ENCODE measurements at places on chromosomes 7 and 10.

DNA sequence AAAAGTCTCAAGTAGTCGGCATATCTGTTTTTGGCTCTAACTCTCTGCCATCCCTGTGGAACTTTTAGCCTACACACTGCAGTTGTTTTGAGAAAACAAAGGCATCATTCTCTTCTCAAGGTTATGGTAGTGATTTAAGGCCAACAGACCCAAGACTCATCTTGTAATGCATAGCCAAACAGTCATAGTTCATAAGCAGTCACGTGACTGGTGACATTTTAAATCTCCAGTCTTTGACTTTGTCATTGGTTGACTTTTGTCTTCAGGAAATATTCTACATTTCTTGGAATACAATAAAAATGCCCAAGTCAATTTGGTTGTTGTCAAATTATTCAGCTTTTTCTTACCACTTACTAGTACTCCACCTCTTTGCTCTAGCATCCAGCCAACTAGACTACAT is 114.8 kb downstream of the ANKRD30A start:
- DNase-seq, result no peak

GRCh38 chr7:35714862-35715261 is 19.9 kb upstream of the HERPUD2 start:
- no peak for DNase-seq

DNA sequence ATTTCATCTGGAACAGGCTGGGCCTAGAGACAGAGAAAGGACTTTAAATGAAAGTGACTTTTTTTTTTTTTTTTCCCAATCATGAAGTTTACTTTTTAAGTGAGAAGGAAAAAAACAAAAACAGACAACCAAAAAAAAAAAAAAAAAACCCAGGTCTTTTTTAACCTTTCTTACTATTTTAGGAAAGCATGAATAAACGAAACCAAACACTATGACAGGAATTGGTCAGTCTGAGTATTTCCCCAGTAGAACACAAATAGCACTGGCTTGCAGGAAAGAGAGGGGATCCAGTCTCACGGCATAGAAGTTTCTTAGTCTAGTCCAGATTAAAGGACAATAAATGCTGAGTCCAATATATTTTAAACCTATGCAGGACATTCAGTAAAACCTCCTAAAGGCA is 180.5 kb upstream of the CCDC6 start:
- DNase-seq, result no peak

- no peak for DNase-seq
Measured at GRCh38 chr7:117217106-117218035, 105.5 kb downstream of the WNT2 start.

DNA sequence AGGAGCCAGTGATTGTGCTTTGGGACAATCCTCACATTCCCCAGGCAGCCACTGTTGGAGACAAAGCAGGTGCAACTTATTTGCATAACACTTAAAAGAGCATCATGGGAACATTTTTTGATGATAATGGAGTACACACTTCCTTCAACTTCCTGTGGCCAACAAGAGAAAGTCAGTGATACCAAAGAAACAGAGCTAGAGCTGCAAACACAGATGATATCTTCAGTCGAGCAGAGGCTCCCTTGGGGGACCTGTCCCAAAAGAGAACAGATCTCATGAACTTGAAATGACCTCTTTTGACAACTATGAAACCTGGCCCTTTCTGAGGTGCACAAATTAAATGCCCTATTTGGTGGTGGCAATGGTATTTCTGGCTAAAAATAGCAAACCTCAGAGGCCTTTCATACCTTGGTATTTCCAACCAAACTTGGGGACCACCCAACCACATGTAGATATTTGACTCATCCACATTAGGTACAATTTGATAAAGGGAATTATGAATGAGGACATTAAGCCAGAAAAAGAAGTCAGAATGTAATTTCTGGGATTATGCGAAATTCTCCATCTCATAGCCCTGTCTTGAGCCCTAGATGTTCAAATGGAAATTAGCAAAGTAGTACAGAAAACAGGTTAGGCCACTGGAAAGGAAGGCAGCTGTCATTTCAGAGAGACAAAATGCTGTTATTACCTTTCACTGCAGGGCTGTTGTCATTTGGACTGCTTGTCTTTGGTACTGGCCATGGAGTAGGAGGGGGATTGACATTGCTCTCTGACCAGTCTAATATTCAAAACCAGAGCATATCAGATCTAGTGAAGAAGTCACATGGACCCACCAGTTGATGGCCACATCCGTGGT is 146.2 kb downstream of the ICA1 start:
- no peak for DNase-seq

DNA sequence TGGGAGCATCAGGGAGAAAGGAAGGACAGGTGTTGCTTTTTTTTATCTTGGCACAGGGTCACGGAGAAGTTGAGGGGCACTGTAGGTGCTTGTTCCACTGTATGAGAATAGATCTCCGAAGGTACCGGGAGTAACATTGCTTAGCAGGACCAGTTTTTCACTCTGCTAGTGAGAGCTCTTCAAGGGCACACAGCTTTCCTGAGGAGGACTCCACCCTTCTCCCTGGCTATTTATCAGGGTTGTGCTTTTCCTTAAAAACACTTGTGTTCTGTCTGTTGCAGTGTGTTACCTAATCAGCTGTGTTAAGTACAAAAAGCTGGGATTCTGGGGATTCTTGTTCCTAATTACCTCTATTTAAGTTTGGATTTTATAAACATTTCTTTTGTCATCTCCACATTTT is 160.5 kb downstream of the SND1 start:
- no peak for DNase-seq

- no peak for DNase-seq
Measured at GRCh38 chr10:108836362-108836761, 1086.9 kb downstream of the XPNPEP1 start.

DNA sequence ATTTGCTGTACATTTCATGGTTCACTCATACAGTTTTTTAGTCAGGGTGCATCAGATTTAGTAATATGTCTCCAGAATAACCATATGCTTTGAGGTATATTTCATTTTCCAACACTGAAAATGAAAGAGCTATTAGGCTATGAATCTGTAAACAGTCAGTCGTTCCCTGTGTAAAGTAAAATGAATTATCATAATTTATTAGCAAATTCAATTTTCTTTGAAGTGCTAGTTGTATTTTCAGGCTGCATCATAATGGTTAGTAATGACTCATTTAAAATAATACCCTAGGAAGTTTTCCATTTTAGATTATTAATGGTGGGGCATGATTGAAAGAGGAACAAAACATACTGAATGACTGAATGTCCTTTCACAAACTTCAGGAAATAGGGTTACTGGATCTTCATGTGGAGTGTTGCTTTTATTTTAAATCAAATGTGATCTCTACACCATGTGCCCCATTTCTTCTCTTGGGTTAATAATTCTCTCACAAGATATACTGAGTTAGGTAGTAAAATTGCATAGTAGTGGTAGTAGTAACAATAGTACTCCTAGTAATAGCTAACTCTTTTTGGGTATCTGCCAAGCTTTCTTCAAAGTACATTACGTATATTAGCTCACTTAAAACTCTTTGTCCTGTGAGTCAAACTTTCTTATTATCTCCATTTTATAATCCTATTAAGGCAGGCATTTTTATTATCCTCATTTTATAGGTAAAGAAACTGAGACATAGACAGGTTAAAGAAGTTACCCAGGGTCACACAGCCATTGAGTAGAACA is 476.5 kb downstream of the SUGCT start:
- DNase-seq, result no peak

DNA sequence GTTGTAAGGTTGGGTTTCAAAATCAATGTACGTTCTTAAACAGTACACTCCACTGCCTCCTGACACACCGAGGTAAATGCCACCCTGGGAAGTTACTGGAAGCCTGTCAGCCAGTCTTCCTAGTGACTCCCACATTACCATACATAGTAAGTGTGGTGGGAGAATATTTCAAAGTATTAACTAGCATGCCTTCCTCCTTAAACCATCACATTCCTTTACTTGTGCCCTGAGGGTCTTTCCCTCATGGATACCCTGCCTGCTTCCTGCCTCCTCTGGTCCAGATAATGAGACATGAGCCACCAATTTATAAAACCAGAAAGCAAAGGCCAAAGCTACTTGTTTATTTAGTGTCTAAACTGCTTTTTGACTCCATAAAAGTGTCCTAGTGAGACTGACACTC is 23.3 kb upstream of the SORCS3 start:
- no peak for DNase-seq

DNA sequence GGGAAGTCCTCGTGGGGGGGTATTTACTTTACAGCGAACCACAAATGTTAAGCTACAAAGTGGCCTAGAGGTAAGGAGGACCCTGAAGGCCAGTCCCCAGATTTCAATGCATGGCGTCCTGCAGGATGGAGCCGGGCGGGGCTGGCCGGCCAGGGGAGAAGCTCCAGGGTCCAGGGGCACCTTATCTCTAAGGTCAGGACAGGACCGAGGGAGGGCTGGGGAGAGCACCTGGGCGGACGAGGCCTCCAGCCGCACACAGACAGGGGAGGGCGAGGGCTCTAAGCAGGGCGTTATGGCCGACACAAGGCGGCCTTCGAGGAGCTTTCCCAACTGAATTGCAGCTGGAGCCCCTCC is 96.4 kb upstream of the DIP2C start:
- DNase-seq, result no peak

GRCh38 chr7:155998328-155998691 is 186.0 kb upstream of the SHH start:
- DNase-seq, result peak; percentile 17

GRCh38 chr10:62053860-62054259 is 152.4 kb downstream of the ARID5B start:
- DNase-seq, result no peak

DNA sequence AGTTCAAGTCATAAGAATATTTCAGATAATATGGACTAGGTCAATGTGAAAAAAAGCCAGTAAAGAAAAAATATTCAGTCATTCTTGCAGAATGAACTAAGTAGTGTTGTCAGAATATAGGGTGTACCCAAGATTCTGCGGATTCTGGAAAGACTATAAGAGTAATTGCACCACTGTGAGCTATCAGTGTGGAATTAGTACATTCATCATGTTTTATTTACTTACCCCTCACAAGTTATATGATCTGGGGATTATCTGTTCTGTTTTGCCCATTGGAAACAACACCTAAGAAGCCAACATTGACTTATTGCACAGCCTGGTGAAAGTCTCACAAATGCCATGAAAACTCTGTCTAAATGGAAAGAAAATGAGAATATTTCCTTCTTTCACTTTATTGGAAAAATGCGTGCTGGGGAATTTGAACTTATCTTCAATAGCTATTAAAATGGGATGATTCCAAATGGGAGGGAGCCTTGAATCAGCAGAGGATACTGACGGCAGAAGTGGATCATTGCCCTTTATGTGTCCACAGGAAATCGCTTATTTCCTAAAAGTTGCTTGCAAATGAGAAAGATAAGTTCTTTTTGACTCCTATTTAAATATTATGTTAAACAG is 563.3 kb upstream of the POM121L12 start:
- DNase-seq, result no peak

- DNase-seq, result no peak
Measured at GRCh38 chr10:92747600-92747999, 57.8 kb downstream of the HHEX start.

- DNase-seq, result no peak
Measured at GRCh38 chr7:90613088-90613498, 17.0 kb downstream of the CDK14 start.

DNA sequence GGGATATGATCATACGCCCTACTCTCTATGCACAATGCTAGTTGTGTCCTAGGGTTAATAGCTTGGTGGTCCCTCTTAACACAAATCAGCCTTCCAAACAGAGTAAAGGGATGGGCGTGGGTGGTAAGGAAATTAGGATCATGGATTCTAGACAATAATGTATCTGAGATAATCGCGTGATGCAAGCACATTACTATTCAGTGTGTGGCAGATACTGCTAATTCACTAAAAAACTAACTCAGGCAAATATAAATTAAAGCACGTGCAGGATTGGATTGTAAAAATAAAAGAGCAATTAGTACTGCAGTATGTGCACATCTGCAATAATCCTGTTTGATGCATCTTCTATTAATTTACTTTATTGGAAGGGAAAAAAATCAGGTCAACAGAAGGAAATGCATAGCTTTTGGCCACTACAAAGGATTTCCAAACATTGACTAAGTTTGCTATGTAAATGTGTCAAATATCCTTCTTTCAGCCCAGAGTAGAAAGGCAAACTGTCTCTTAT is 22.0 kb downstream of the TWIST1 start:
- no peak for DNase-seq

DNA sequence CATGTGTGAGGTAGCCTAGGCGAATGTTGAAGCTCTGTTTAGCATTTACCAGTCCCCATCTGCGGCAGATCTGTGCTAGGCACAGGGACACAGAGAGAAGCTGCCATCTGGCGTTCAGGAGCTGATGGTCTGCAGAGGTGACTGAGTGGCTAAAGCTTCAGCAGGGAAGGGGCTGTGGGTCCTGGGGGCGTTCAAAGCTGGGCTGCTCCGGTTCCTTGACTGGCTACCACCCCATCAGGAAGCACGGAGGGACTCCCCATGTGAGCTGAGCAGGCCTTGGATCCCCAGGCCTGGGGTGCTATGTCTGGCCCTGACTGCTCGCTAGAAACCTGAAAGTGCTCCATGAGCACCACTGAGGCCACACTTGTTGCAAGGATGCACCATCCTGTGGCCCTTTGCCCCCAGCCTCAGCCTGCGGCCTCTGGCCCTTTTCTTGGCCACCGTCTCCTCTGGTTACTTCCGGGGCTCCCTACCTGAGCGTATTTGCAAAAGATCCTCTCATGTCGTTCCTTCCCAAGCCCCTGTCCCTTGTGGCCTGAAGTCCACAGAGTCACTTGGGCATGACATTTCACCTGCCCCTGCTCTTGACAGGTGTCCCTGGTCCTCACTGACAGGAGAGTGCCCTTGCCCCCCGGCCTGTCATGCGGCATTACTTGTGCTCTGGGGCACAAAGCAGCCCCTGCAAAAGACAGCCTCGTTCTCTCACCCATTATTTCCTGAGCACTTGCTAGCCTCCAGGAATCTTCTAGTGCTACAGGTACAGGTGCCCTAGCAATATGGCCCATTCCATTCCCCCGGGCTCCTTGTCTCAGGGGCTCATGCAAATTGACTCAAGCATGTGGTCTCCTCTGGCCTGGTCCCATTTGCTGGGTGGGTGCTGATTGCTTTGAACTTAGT is 108.1 kb downstream of the GLRX3 start:
- no peak for DNase-seq

GRCh38 chr10:89515031-89515841 is 20.2 kb downstream of the SLC16A12 start:
- DNase-seq, result no peak

- no peak for DNase-seq
Measured at GRCh38 chr7:30658479-30659074, 23.7 kb downstream of the CRHR2 start.

GRCh38 chr10:85557077-85557476 is 809.5 kb downstream of the GRID1 start:
- no peak for DNase-seq

GRCh38 chr7:28580665-28581064 is 168.3 kb downstream of the CREB5 start:
- DNase-seq, result no peak

DNA sequence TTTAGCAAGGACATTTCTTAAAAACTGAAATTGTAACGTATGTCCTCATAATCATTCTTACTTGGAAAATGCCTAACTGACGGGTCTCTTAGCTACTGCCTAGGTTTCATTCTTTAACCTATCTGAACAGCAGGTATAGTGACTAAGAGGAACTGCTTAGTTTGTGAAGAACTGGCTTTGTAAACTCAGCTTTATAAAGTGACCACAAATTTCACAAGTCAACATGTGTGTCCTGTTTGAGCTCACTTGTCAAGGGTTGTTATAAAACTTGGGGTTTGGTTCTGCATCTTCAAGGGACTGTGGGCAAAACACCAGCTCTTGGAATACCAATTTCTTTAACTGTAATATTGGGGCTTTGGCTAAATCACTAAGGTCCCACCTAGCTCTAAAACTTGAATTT is 32.2 kb downstream of the MRPS33 start:
- DNase-seq, result no peak
